ENCODE measurements at places on chromosomes 7 and 10. TPM values are rescaled to one million over a fixed set of nuclear protein-coding genes. Genes with fewer than 3 reads are reported as not detected.

Gene CDK14
- total RNA-seq, result 43.3 TPM

Gene TSPAN12
- 0.29 TPM for total RNA-seq

Gene HOXA2
- 1.1 TPM for total RNA-seq

Gene CRHR2
- not detected for total RNA-seq

Gene GPC2
- total RNA-seq, result 4.7 TPM

Gene C7orf57
- 2.6 TPM for total RNA-seq

Gene AGBL3
- 1.2 TPM for total RNA-seq

Gene OR2A25
- not detected for total RNA-seq

Gene LIPJ
- total RNA-seq, result 0.17 TPM

Gene GPR22
- total RNA-seq, result not detected

- DNase-seq, result no peak
Observed at GRCh38 chr10:102121739-102122372, 1.7 kb upstream of the LDB1 start.

- DNase-seq, result no peak
Observed at GRCh38 chr7:27168265-27168947, 3.1 kb upstream of the HOXA9 start.

DNA sequence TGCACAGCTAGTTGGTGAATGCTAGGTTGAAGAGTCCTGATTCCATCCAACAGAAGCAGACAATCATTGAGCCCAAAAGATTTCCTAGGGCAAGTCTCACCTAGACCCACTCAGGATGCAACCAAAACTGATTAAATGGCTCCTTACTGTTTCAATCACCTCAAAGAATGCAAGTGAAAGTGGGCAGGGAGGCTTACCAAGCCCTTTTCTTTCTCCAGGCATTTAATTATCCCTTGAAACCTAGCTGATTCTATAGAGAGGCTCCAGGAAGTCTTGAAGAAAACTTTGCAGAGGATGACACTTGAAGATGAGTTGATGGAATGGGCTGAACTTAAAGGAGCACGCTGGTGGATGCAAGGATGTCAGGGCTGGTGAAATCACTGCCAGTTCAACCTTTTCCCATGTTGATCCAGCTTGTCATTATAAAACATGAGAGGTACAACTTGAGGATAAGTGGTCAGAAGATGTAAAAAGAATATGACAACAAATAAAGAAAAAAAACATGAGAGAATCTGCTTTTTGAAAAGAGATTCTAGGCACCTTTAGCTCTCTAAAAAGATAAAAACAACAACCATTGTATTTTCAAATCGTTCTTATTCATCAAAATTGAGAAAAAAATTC lies 2.3 kb upstream of the ANKRD1 start:
- DNase-seq, result no peak

DNA sequence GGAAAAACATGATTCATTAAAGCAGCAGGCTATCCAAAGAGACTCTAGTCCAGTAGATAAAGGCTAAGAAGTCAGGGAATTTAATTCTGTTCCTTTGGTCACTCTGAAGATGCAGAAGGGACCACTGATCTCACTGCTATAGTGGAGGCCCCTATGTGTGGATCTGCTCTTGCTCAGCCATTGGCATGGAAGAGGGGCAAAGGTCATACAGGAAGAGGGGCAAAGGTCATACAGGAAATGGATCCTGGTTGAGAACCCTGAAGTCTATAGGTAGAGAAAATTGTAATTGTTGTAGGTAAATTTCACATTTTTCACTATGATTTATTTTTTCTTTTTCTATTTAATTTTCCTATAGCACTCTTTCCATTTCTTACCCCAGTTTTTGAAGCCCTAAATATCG lies 21.6 kb downstream of the OR2AE1 start:
- DNase-seq, result no peak

DNA sequence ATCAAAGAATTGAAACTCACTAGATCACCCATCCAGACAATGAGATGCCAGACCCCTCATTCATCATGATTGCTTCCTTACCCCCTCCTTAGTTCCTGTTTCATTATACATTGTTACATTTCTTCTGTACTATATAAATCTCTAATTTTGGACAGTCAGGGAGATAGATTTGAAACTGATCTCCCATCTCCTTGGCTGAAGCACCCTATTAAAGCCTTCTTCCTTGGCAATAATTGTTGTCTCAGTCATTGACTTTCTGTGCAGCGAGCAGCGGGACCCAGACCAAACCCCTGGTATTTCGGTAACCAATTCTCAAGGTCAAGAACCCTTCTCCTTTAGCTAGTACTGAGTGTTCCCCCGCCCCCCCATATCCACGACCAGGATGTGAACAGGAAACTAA lies 100.2 kb downstream of the ABLIM1 start:
- no peak for DNase-seq

- DNase-seq, result no peak
Observed at GRCh38 chr7:51220226-51220625, 96.4 kb downstream of the COBL start.

DNA sequence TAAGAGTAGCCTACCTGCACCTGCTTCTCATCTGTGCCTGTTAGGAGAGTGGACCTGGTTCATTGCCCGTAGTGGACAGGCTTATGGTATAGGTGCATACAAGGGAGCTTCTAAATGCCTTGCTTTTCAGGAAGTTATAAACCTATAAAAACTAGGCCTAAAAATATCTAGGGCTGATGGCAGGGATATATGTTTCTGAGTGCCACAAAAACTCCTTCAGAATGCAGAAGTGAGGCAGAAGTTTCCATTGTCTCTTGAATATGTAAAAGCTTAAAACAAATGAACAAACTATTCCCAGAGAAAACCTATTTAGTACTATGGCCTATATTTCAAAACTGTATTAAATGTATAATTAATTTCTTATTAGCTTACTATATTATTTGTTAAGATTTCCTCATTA lies 91.8 kb downstream of the RNLS start:
- DNase-seq, result no peak

GRCh38 chr7:71661671-71662224 lies 529.8 kb downstream of the GALNT17 start:
- no peak for DNase-seq

DNA sequence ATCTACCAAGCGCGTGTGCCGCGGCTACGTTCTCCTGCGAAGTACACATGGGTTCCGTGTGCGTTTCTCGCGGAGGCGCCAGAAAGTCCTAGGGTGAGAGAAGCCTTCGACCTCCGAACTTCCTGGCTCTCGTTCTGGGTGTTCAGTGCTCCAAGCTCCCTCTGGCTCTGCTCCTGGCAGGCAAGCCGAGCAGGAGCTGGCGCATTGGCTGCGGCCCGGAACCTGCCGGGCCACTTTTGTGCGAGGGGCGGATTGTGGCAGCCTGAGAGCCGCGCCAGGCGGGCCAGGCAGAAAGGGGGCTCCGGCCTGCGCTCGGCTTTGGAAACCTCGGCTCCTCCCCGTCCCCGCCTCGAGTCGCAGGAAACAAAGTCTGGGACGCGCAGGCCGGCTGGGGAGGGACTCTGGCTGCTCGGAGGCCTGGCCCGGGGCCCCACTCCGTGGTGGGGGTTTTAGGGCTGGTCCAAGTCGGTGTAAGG lies 9.6 kb downstream of the EMX2 start:
- no peak for DNase-seq

Measured in mammary epithelial cell (primary cell).